Activated CD4-positive, CD25-positive, alpha-beta regulatory T cell (primary cell): ENCODE measurements at places on chromosomes 2 and 18.

DNA sequence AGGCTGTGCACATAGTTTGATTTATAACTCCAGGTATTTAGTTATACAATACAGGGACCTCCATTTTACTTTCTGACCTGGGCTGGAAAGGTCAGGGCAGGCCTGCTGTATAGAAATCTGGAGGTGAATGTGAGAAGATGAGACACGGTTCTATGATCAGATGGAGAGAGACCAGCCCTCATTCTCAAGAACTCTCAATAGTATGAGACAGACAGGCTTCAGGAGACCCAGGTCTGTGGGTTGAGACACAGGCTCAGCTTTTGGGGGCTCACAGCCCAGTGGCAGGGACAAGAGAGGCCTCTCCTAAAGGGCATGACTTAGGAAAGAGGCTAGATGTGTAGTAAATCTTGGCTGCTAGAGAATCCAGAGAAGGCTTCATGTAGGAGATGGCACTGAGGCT, 719 bp upstream of the ATP6V1B1 start:
- no peak for DNase-seq

DNA sequence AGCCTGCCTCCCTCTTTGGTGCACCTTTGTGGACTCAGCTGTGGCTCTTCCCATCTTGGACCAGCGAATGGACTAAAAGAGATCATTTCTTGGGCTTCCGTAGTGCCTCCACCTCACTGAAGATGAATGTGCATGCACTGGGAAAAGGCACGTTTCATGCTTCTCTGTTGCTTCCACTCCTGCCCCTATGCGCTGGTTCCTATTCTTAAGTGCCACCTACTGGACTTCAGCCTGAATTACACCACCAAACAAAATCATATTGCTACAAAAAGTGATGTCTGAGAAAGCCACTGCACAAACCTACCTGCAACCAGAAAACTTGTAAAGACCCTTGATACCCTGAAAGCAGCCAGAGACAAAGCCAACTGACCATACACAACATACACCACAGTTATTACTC, 695.6 kb downstream of the TSN start:
- DNase-seq = no peak

- no peak for DNase-seq
These were observed 141.3 kb downstream of the SEPTIN10 start for GRCh38 chr2:109472331-109472959.

DNA sequence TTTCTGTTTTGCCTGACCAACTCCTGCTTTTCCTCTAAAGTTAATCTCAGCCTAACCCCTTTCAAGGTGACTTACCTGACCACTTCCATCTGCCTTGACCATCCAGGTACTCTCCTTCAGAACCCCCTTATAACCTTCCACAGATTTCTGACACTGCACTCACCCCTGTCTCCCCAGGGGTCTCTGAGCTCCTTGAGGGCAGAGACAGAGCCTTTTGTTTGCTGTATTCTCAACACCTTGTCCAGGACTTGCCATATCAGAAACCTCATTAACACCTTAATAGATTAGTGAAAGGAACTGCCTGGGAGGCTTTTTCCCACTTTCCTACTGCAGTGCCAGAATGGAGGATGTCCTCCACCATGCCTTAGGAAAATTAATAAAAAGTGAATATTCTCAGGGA, 119.7 kb upstream of the SERPINE2 start:
- no peak for DNase-seq

DNA sequence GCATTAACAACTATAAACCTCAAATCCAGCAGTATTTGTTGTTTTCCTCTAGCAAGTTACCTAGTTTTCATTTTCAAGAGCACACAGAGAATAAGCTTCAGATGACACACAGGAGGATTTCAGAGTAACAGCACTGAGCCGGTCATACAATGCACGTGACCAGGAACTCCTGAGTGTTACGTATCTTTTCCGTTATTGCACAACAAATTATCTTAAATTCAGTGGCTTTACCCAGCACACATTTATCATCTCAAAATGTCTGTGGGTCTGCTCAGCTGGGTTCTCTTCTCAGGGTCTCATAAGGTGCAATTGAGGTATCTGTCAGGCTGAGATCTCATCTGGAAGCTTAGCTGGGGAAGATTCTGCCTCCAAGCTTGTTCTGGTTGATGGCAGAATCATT, 379.5 kb upstream of the KLHL29 start:
- DNase-seq = no peak

DNA sequence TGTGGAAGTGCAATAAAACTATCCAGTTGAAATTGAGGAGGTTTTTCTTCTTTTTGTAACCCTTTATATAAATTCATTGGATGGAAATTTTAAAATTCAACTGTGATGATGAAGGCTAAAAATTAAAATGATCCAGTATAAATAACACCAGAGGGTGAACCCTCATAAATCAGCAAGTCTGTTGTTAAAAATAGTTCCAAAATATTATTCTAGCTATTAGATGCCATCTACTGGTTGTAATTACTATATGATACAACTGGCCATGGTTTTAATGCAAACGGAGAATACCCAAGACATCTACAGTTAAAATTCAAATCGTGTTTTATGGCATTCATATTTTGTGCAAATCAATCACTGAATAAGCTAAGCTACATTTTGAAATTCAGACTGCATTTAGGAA, 53.8 kb downstream of the TMEM200C start:
- DNase-seq = no peak

DNA sequence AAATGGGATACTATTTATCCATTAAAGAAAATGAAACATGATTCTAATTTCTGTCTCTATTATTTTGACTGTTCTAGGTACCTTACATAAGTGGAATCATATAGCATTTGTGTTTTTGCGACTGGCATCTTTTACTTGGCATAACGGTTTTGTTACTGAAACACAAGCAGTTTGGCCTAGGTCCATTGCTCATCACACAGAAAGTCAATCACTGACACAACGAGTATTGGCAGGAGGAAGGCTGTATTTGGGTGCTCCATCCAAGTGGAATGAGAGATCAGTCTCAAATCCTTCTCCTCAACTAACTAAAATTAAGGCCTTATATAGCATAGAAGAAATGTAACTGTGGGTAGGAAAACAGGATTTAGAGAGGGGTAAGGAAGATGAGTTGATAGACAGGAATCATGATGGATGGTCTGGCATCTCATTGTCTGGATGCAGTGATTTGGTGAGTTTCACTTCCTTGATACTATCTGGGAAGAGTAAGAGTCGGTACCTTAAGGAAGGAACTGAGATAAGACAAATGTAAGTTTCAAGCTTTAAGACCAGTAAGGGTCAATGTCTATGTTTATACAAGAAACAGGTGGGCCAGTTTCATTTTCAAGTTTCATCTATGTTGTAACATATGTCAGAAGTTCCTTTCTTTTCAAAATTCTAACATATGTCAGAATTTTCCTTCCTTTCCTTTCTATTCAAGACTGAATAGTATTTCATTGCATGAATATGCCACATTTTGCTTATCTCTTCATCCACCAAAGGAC, 276.9 kb upstream of the RAB6C start:
- no peak for DNase-seq

GRCh38 chr2:146939991-146940685, 904.7 kb upstream of the ACVR2A start:
- no peak for DNase-seq

- no peak for DNase-seq
These were observed 80.6 kb upstream of the VRK2 start for GRCh38 chr2:57965961-57966360.

DNA sequence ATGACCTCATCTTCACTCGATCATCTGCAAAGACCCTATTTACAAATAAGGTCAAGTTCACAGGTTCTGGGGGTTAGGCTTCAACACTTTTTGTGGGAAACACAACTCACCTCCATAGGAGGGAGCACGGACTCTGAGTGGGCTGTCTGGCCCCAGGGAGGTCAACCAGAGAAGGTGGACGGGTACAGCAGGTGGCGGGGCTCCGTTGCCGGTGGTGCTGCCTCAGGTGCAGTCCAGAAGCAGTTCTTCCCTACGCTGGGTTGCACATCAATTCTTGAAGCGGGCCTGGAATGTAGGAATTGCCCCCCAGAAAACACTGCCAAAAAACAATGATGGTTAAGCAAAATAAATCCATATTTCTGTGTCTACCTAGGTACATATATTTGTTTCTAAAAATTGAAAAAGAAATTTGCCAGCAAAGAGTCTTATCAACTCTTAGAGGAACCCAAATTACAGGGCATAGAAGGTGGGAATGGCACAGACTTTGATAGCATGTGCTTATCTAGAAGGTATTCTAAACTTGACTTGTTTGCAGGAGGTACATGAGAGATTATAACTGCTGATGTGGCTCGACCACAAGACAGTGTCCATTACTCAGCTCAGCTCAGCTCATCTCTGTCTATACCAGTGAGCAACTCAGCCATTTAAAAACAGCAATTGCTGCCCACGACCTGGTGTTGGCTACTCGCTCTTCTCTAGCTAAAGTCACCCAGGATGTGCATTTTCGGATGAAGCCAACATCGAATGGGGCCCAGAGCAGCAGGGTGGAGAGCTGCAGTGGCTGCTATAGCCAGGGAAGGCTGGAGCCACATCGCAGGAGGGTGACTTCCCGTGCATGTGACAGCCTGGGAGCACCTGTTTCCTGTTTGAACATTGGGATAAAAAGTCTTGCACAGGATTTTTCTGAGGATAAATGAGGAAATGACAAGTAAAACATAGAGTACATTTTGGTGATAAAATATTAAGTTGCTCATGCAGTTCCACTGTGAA, 128.7 kb downstream of the RNF144A start:
- no peak for DNase-seq

DNA sequence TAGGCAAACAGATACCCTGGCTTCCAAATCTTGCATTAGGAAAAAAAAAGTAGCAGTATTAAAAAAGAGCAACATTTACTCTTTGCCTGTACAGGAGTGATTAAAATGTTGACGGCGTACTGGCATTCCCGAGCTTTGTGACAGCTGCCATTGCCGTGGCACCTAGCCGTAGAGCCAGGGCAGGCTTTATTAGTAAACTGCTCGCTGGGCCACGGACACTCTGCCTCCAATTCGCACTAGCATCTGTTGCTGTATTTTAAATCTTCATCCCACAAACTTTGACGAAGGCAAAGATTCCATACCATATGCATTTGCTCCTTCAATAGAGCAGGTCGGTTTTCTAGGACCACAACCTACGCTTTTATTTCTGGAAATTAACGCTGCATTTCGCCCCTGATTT, 44.5 kb upstream of the EPHA4 start:
- no peak for DNase-seq

- DNase-seq = no peak
These were observed 616.6 kb upstream of the FSHR start for GRCh38 chr2:49770919-49771318.

DNA sequence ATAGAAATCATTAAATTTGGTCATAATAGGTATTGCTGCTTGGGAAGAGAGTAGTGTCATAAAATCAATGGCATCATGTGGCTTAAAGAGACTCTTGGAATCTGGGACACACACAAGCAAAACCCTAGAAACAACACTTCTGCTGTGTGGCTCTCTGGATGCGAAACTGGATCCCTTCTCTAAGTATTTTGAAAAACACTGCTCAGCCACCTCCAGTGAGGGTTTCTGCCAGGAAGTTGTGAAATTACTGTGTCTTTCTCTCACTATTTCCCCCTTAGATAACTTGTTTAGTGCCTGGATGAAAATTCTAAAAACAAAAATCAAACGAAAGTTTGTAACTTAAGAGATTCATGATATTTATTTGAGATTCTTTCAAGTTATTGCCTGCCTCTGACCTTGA, 163.8 kb downstream of the RHBDD1 start:
- no peak for DNase-seq

GRCh38 chr2:208415255-208415654, 8.7 kb downstream of the PTH2R start:
- no peak for DNase-seq

DNA sequence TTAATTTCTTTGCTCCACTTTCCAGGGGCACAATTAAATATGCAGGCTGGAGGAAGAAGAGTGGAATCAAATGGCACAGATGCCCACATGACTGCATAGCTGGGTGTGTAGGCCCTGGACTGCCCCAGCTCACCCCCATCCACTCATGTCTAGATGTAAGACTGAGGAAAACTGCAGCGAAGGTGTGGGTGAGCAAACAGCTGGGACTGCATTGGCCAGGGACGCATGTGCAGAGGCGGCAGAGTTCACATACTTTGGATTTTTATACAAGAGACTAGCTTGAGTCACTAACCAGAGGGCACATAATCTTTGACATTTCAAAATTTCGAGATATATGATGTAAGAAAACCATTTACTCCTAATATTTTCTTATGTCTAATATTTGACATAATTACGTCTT, 60.1 kb downstream of the SPIRE1 start:
- DNase-seq = no peak

DNA sequence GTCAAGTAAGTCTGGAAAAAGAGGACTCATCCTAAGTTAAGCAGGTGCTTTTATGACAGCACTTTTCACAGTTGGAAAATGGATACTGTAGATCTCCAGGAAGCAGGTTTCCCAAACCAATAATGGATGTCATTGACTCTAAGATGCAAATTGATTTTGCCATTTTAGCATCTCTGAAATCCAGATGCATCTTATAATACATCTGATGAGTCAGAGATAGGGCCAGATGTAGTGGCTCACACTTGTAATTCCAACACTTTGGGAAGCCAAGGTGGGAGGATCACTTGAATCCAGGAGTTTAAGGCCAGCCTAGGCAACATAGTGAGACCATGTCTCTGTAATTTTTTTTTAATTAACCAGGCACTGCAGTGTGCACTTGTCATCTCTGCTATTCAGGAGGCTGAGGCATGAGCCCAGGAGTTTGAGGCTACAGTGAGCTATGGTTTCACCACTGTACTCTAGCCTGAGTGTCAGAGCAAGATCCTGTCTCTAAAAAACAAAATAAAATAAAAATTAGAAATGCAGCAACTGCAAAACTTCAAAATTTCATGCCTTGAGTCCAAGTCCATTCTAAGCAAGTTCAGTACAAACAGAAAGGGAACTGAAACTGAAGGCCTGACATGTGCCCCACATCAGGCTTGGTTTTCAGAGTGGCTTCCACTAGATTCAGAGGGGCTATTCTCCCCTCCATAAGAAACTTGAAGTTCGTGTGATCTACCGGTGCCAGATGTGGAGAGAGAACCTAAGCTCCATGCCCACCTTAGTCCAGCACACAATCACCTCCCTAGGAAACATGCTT, 267.8 kb upstream of the NCKAP5 start:
- DNase-seq = no peak

GRCh38 chr2:240454106-240454901, 18.8 kb downstream of the GPC1 start:
- no peak for DNase-seq

DNA sequence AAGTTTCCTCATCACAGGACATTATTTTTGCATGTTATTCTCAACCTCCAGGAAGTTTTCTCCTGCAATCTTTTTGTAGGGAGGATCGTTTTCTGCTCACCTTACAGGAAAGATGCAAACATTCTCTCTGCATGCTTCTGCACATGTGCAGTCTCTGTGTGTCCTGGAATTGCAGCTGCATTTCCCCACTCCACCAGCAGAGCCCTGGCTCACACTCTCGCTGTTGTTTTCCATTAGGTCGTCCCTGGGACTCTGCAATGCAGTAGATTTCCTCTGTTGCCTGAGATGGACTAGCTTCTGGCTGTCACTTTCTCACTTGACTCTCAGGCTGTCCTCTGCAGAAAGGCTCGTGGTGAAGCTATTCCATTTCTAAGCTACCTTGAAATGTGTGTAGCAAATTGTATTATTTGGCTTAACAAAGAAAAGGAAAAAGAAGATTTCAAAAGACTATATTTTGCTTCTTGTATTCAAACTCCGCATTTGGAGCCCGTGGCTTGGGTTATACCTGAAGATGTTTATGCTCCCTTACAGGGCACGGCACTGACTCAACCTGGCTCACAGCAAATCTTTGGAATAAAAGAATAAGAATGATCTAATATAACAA, 346.7 kb downstream of the RAD51AP2 start:
- no peak for DNase-seq
